ENCODE measurements at places on chromosomes 3 and 15.

- no peak for DNase-seq
These were observed 137.6 kb downstream of the FBLN2 start for GRCh38 chr3:13686367-13687160.

- DNase-seq = no peak
These were observed 107.4 kb downstream of the GREM1 start for GRCh38 chr15:32825219-32825618.

DNA sequence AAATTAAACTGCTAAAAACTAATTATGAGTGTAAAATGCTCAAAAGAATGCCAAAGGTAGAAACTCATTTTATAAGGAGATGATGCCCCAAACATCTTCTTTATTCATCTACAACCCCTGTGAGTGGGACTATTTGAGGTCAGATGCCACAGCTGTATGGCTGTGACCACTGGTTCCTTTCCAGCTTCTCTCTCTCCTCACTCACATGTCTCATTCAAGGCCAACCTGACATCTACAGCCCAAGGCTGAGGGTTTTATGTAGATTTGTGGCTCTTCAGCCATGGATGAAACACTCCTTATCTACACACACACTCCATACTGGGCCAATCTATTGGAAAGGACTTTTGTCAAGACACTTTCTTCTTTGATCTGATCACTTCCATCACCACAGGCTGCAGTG lies 231.3 kb downstream of the KCNMB2 start:
- DNase-seq = no peak

DNA sequence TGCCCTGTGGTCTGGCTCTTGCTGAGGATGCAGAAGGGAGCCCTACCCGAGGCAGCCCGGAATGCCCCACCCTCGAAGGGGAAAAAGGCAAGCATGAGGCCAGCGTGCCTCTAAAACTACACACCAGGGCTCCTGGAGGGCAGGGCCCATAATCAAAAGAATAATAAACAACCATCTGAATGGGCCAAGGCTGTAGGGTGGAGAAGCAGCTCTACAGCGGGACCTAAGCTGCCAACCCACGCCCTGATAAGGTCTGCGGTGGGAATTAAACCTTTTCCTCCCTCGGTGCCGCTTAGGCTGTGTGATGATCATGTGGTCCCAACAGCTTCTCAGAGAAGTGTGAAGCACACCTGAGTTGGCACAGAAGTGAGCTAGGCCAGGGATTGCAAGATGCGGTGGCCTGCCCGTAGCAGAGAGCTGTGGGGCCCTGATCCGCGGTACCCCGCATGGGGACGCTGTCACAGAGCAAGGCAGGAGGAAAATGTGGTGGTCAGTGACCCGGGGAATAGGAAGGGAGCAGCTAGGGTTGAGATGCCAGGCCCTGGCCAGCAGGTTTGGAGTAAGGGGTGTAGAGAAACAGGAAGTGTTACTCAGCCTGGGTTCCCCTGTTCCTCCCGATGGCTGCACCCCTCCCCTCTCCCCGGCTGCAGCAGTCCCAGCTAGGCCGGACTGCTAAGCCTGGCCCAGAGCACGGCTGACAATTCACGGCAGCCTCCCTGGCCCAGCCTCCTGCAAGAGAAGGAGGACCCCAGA lies 1.1 kb upstream of the C15orf62 start:
- no peak for DNase-seq

DNA sequence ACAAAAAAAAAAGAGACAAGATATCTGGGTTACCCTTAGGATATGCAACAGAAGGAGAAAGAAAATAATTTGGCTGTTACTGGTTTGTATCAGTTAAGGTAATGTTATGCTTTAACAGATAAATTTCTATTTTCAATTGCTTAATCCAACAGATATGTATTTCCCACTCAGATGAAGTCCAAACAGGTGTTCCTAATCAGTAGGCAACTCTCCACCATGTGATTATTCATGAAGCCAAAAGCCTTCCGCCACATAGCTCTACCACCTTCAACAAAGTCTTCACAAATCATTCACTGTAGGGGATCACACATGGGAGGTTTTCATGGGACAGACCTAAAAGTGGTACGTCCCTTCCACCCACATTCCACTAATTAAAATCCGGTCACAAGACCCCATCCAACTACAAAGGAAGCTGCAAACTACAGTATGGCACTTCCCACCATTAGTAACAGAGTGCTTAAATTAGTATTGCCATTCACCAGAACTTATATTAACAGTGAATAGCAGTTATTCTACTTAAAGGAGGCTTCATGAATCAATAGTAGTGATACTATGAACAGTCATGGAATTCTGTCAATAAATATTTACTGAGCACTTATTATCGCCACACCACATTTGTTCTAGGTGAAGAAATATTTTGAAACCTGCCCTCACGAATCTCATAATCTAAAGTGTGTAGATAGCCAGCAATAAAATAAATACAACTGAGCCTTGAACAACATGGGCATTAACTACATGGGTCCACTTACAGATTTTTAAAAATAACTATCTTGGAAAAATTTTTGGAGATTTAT lies 66.5 kb downstream of the SFMBT1 start:
- DNase-seq = no peak

Measured in NCI-H2081 treated with DMSO at 0.1 percent for 48 hours (cell line).